ENCODE measurements at places on chromosomes 16 and 17.

GRCh38 chr16:50167556-50167955 is 14.4 kb downstream of the TENT4B start:
- no peak for DNase-seq

- no peak for DNase-seq
These were observed 110.5 kb downstream of the HS3ST2 start for GRCh38 chr16:22924492-22924891.

- DNase-seq: no peak
These were observed 90.2 kb downstream of the MARCHF10 start for GRCh38 chr17:62717889-62718288.

GRCh38 chr17:1455291-1455796 is 688 bp downstream of the CRK start:
- DNase-seq: peak; percentile 67

Data from activated T-cell treated with anti-CD3 and anti-CD28 coated beads, Interleukin-2, amount 50 U/mL, for 48 hours (primary cell).